Activated T-helper 2 cell treated with anti-CD3 and anti-CD28 coated beads, Interferon-gamma antibody, Interleukin-2, Interleukin-4, amounts not matched to agents 10 μg/mL and 5 μg/mL and 100 μg/mL, durations not matched to agents 14 hours and 24 hours and 36 hours (primary cell): ENCODE measurements at places on chromosomes 2 and 18.

- no peaks in the 10 kb centered on the region for H3K4me1 ChIP-seq
- H3K27me3 ChIP-seq: peaks cover 2% of the 10 kb centered on the region
- no peak overlapping the region for H3K4me3 ChIP-seq
- no peaks in the 10 kb centered on the region for H3K36me3 ChIP-seq
- DNase-seq: no peak
Measured at GRCh38 chr2:128799730-128800129, 481.1 kb upstream of the HS6ST1 start.

- H3K4me3 ChIP-seq: peak overlapping the region; percentile 73
- H3K27ac ChIP-seq: no peak overlapping the region
- peaks cover 12% of the 10 kb centered on the region for H3K36me3 ChIP-seq
- DNase-seq: no peak
- H3K4me1 ChIP-seq: peaks cover 40% of the 10 kb centered on the region
Measured at GRCh38 chr18:62323483-62324180, 1.5 kb upstream of the TNFRSF11A start.

- no peak for DNase-seq
- H3K4me3 ChIP-seq: no peak overlapping the region
- no peaks in the 10 kb centered on the region for H3K36me3 ChIP-seq
- no peaks in the 10 kb centered on the region for H3K27me3 ChIP-seq
Measured at GRCh38 chr2:11422491-11422865, 43.5 kb downstream of the E2F6 start.

GRCh38 chr2:190938771-190939335, 58.2 kb downstream of the GLS start:
- peaks cover 2% of the 10 kb centered on the region for H3K4me1 ChIP-seq
- H3K4me3 ChIP-seq: no peak overlapping the region
- peaks cover 19% of the 10 kb centered on the region for H3K36me3 ChIP-seq
- DNase-seq: no peak
- no peak overlapping the region for H3K27ac ChIP-seq

GRCh38 chr2:70944111-70944690, 8.5 kb downstream of the ATP6V1B1 start:
- H3K27ac ChIP-seq: no peak overlapping the region
- peaks cover 15% of the 10 kb centered on the region for H3K4me1 ChIP-seq
- peaks cover 17% of the 10 kb centered on the region for H3K27me3 ChIP-seq
- H3K36me3 ChIP-seq: no peaks in the 10 kb centered on the region

DNA sequence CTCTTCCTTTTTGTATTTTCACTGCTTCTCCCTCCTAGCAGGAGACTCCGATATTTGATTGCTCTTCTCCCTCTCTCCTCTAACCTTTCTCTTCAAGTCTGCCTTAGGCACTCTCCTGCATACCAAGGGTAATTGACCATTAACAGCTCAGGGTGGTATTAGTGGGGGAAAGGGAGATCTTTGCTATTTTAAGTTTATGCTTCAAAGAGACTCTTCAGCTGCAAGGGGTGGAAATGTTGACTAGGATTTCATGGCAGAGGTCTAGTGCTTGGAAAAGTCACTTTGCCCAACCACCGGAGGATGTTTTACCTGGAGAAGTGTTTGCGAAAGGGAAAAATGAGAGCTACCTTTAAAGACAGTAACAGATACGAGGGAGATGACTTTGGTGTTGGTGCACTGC, 453.7 kb downstream of the SLC4A3 start:
- H3K36me3 ChIP-seq: no peaks in the 10 kb centered on the region
- H3K4me1 ChIP-seq: no peaks in the 10 kb centered on the region
- no peak for DNase-seq
- no peak overlapping the region for H3K27ac ChIP-seq
- H3K4me3 ChIP-seq: no peak overlapping the region
- H3K27me3 ChIP-seq: no peaks in the 10 kb centered on the region

DNA sequence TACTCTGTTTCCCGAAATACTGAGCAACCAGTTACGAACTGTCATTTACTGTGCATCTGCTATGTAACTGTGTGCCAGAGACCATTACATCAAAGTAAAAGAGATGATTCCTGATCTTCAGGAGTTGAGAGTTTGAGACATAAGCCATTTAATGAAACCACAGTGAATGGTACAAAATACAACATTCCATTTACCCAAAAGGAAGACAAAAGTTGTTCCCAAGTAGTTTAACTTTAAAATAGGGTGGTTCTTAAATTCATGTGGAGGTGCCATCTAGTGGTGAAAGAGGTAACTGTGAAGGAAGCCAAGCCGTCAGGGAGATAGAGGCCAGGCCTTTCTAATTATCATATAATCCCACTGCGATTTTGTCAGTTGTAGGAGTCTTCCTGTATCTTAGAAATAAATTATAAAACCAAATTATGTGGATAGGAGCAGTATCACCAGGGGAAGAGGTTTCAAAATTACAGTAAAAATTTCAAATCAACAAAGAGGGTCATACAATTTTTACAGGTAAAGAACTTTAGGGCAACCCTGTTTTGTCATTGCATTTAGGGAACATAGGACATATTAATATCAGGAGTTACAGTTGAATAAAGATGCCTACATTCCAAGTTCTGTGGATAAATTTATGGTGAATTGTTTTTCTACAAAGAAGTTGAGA, 67.7 kb downstream of the EPAS1 start:
- H3K36me3 ChIP-seq: peaks cover 55% of the 10 kb centered on the region
- peaks cover 3% of the 10 kb centered on the region for H3K27me3 ChIP-seq
- H3K4me3 ChIP-seq: no peak overlapping the region
- H3K4me1 ChIP-seq: peaks cover 50% of the 10 kb centered on the region
- no peak overlapping the region for H3K27ac ChIP-seq

- no peaks in the 10 kb centered on the region for H3K36me3 ChIP-seq
- no peak overlapping the region for H3K27ac ChIP-seq
- no peak for DNase-seq
- H3K4me1 ChIP-seq: peaks cover 4% of the 10 kb centered on the region
- H3K27me3 ChIP-seq: peaks cover 5% of the 10 kb centered on the region
- H3K4me3 ChIP-seq: no peak overlapping the region
Measured at GRCh38 chr2:187499941-187500532, 52.0 kb upstream of the CALCRL start.

- no peaks in the 10 kb centered on the region for H3K36me3 ChIP-seq
- peak; percentile 1 for DNase-seq
- H3K27me3 ChIP-seq: peaks cover 31% of the 10 kb centered on the region
- H3K27ac ChIP-seq: no peak overlapping the region
Measured at GRCh38 chr2:111712940-111713515, 171.0 kb downstream of the ANAPC1 start.

DNA sequence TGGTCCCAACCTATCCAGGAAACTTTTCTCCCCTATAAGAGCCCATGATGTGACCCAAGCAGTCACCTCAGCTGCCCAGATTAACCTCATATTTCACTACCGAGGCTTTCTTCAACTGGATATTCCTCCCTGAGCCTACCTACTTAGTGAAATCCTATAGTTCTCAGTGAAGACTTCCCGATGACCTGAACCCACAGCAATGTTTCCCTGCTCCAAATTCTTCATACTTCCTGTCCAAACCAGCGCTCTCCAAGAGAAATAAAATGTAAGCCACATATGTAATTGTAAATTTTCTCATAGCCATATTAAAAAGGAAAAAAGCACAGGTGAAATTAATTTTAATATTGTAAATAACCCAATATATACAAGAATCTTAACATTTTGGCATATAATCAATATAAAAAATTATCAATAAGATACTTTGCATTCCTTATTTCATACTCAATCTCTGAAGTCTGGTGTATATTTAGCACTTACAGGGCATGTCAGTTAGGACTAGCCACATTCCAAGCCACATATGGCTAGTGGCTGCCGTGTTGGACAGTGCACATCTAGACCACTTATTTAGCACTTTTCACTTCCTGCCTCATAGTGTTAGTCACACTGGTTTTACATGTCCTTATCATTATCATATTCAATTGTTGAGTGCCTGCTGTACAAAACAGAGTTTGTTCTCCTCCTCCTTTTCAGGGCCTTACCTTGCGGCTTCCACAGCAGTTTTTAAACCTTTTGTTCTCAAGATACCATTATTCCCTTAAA, 1.9 kb upstream of the STAT4 start:
- peaks cover 23% of the 10 kb centered on the region for H3K36me3 ChIP-seq
- H3K4me1 ChIP-seq: peaks cover 59% of the 10 kb centered on the region

DNA sequence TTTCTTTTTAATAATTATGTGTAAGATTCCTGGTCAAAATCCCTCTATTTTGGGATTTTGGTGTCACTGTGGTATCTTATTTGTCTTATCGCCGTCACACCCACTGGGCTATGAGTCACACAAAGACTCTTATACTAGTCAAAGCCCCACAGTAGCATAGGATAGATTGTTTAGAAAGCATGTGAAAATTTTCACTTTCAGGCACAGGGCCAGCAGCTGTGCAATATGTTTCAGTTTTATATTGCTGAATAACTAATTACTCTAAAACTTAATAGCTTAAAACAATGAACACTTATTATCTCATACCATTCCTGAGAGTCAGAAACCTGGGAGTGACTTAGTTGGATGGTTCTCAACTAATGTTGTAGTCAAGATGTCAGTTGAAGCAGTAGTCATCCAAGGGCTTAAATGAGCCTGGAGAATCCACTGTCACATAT, 24.0 kb downstream of the CFAP210 start:
- peaks cover 8% of the 10 kb centered on the region for H3K27me3 ChIP-seq
- H3K4me1 ChIP-seq: peaks cover 4% of the 10 kb centered on the region
- no peak overlapping the region for H3K27ac ChIP-seq
- DNase-seq: no peak
- no peaks in the 10 kb centered on the region for H3K36me3 ChIP-seq
- H3K4me3 ChIP-seq: no peak overlapping the region

- H3K27me3 ChIP-seq: no peaks in the 10 kb centered on the region
- no peaks in the 10 kb centered on the region for H3K4me1 ChIP-seq
- H3K4me3 ChIP-seq: no peak overlapping the region
- H3K27ac ChIP-seq: no peak overlapping the region
- no peak for DNase-seq
Measured at GRCh38 chr2:9308186-9308955, 101.8 kb downstream of the ASAP2 start.

DNA sequence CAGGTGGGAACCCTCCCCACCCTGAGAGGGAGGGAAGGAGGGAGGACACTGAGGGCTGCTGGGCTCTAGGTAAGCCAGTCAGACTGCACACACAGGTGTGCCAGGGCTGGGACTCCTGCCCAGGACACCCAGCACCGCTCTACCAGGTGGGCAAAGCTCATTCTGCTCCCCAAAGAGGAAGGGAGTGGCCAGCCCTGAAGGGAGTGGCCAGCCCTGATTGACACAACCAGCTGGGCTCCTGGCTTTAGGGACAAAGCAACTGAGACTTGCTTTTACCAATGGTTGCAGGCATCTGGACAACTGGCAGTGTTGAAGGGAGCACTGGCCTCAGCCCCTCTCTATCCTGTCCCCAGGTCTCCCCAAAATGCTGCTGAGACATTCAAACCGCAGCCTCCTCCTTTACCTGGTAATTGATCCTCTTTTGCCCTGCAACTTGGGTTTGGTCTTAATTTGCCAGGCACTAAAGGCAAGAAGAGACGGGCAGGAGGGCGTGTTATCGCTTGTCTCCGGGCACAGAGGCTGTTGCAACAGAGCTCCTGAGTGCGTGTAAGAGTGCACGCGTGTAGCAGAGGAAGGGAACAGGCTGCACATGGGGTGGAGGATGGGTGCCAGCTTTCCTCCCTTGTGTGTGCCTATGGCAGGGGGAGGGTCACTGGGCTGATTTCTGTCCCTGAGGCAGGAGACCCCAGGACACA, 14.5 kb upstream of the FOSL2 start:
- H3K36me3 ChIP-seq: no peaks in the 10 kb centered on the region
- H3K27ac ChIP-seq: no peak overlapping the region
- peaks cover 22% of the 10 kb centered on the region for H3K4me1 ChIP-seq

- no peak overlapping the region for H3K27ac ChIP-seq
- no peaks in the 10 kb centered on the region for H3K27me3 ChIP-seq
- H3K4me3 ChIP-seq: no peak overlapping the region
- H3K36me3 ChIP-seq: no peaks in the 10 kb centered on the region
- no peak for DNase-seq
- no peaks in the 10 kb centered on the region for H3K4me1 ChIP-seq
Measured at GRCh38 chr2:64960819-64961218, 28.4 kb upstream of the SLC1A4 start.

- no peak overlapping the region for H3K4me3 ChIP-seq
Measured at GRCh38 chr2:153403940-153404339, 74.6 kb downstream of the RPRM start.

DNA sequence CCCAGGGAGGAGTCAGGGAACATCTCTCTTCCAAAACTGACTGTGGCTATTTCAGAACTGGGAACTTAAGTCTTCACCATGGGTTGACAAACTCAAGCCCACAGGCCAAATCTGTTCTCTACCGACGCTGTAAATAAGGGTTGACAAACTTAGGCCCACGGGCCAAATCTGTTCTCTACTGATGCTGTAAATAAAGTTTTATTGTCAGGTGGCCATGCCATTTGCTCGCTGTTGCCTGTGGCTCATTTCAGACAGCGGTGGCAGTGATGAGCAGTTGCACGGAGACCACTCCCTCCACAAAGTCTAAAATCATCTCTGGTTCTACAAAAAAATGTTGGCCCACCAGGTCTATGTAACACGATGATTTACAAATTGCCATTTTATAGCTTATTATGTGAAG, 160.9 kb downstream of the MYT1L start:
- no peak overlapping the region for H3K4me3 ChIP-seq
- no peaks in the 10 kb centered on the region for H3K36me3 ChIP-seq
- H3K27ac ChIP-seq: no peak overlapping the region
- no peaks in the 10 kb centered on the region for H3K27me3 ChIP-seq
- DNase-seq: no peak

DNA sequence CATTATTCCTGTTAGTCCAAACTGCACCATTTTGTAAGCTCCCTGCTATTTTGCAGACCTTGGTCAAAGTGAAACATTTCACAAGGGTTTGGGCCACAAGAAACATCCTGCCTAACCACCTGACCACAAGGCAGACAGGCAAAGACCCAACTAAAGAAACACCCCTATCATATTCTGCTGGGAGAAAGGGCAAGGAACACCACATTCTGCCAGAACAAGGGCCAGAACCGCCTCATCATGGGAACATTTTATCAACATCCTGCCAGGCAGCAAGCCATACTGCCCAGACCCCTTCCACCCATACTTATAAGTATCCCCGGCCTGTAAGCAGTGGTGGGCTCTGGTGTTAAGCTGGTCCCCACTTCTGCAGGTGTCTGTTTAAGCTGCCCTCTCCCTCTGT, 12.0 kb upstream of the RAB31 start:
- no peak for DNase-seq
- no peak overlapping the region for H3K27ac ChIP-seq
- no peaks in the 10 kb centered on the region for H3K36me3 ChIP-seq

DNA sequence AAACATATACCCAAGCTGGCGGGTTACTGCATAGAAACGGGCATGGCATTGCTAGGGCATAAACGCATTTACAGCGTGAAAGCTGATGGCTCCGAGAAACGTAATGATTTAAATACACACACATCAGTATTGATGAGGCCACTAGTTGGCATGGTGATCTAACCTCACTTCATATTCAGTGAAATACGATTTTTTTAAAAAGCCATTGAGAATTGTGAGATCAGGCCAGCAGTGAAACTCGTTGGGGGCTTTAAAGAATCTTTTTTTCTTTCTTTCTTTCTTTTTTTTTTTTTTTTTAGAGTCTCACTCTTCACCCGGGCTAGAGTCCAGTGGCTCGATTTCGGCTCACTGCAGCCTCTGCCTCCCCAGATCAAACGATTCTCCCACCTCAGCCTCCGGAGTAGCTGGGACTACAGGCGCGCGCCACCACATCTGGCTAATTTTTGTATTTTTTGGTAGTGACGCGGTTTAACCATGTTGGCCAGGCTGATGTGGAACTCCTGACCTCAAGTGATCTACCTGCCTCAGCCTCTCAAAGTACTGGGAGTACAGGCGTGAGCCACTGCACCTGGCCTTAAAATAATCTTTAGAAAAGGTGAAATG, 2.4 kb upstream of the SMAD7 start:
- H3K4me3 ChIP-seq: peak overlapping the region; percentile 86
- H3K27me3 ChIP-seq: peaks cover 10% of the 10 kb centered on the region
- DNase-seq: no peak
- peaks cover 13% of the 10 kb centered on the region for H3K36me3 ChIP-seq
- peaks cover 32% of the 10 kb centered on the region for H3K4me1 ChIP-seq
